ENCODE measurements at places on chromosomes 12 and 14.

DNA sequence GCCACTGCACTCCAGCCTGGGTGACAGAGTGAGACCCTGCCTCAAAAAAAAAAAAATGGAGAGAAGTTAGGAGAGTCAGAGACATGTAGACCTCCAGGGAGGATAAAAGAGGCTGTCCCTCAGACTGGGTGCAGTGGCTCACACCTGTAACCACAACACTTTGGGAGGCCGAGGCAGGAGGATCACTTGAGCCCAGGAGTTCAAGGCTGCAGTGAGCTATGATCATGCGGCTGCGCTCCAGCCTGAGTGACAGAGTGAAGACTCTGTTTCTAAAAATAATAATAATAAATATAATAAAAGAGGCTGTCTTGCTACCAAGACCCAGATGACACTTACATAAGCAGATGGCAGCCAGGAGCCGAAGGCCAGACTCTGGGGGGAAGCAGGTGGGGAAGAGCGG lies 18.5 kb downstream of the SLC7A8 start:
- DNase-seq: no peak

- DNase-seq: no peak
These were observed 23.6 kb upstream of the TMEM260 start for GRCh38 chr14:56555921-56556570.

DNA sequence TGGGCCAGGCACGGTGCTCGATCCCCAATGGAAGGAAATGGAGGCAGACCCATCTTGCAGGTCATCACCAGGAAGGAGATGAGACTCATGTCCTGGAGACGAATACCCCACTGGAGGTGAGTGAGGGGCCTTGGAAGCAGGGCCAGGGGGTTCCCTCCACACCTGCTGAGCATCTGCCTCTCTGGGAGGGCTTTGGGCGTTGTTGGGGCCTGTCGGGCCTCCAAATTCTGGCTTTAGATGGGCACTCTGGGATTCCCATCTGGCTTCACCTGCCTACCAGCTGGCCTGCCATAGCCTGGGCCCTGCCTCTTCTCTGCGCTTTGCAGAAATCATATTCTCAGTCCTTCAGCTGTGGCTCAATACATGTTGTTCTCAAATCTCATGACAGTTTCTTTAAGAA lies 13.9 kb downstream of the RTL1 start:
- no peak for DNase-seq

GRCh38 chr12:123091230-123092150 lies 59.4 kb downstream of the PITPNM2 start:
- DNase-seq: no peak

DNA sequence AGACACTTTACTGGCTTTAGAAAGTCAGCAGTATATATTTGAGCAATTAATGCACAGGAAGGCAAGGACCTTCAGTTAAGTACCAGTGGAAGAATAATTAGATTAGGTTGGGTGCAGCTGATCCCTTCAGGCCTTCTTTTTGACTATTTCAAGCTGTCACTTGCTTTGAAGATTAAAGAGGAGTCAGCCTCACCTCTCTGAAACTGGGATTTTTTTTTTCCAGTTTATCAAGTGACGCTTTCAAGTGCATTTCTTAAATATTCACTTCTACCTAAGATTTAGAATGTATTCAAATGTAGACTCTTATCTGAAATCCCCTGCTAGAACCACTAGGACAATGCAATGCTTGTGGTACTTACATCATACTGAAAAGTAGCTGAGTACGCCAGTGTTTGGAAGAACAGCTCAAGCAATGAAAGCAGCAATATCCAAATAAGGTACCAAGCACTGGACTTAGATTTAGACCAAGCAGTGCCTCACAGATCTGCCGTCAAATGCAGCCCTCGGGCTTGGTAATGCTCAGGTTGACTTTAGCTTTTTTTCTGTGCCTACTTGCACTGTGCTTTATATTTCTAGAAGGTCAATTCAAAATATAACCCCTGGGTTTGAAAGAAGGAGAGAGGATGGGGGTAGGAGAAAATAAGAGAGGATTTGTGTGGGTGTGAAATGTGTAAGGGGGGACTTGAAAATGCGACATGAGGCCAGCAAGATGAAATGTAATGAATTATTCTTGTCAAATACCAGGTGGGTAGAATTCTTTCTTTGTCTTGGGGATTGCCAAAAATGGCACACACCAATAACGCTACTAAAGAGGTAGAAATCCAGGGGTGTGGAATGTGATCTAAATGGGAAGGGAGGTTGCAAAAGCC lies 3.7 kb upstream of the FERMT2 start:
- no peak for DNase-seq

- no peak for DNase-seq
These were observed 29.5 kb upstream of the HIGD1C start for GRCh38 chr12:50922820-50923219.

- no peak for DNase-seq
These were observed 14.5 kb downstream of the SCNN1A start for GRCh38 chr12:6360578-6361490.
